ENCODE measurements at places on chromosomes 16 and 17.
A peak's percentile ranks its signal among the peaks of the same experiment; 100 is the strongest.

DNA sequence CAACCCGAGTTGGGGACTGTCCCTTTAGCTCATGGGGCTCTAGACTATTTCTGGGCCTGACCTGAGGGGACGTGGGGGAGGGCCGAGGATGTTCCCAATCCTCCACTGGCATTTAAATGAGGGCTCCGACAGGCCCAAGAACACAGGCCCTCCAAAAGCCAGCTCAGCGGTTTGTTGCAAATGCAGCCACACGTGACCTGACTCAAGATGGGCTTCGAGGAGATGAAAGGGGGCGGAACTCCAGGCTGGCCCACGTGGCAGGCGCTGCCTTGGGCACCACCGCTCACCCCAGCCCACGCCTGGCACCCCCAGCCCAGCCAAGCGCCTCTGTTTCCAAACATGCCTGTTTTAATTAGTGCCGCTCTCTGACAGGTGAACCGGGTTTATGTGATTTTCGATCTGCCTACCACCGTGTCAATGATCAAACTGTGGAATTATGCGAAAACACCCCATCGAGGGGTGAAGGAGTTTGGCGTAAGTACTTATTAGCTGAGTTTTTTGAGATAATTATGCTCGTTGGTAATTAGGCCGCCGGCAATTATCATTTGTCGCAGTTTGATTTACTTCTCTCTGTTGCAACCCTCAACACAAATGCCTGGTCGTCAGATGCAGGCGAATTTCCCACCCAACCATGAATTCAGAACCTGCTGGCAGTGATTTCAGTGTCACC, 226.7 kb downstream of the KATNIP start:
- DNase-seq = no peak

DNA sequence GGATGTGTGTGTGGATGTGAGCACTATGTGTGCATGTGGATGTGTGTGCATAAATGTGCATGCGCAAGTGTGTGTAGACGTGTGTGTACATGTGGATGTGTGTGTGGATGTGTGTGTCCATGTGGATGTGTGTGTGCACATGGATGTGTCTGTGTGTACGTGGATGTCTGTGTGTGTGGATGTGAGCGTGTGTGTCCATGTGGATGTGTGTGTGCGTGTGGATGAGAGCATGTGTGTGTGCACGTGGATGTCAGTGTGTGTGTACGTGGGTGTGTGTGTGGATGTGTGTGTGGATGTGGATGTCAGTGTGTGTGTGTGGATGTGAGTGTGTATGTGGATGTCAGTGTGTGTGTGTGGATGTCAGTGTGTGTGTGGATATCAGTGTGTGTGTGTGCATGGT, 63.6 kb upstream of the DOC2B start:
- DNase-seq = peak; percentile 5

GRCh38 chr16:81296631-81297030, 18.1 kb upstream of the GAN start:
- DNase-seq = no peak

DNA sequence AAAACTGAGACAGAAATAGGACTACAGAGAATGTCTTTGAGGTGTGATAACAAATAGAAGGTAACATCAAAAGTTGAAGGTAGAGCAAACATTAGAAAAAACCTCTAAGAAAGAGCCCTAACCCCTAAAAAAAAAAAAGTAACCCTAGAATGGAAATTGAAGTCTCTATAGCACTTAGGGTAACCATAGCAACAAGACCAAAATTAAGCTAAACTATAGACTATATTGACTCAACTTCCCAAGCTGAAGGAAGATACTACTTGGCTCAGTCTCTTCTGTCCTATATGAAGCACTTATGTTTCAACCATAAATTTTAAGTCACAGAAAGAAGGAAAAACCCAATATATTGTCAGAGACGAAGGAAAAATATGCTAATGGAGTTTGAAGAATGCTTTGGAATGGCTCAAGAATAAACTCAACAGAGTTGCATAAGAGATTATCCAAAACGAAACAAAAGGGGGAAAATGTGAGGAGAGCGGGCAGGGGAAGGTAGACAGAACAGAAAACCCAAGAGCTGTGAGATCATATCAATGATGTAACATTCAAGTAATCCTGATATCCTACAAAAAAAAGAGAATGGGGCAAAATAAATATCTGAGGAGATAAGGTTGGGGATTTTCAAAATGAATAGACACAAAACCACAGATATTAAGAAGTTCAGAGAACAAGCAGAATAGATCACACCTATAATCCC, 88.4 kb downstream of the USP32 start:
- no peak for DNase-seq

DNA sequence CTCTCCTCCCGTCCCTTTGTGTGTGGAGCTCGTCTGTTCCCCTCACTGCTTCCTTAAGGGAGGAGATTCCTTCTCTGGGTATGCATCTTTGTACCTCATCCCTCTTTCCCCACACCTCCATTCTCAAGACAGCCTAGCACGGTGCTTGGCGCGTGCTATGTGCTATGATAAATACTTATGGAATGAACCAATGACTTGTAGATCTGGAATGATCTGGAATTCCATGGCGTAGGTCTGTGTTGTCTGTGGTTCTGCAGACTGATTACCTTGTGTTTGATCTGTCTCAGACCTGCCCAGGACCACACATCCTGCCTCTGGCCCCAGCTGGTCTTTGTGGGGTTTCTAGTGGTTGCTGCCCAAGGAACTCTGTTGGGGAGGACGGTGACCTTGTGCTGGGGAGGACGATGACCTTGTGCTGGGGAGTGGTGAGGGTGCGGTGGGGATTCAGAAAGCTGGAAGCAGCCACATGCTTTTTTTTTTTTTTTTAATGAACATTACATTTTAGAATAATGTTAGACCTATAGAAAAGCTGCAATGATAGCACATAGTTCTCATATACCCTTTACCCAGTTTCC, 33.5 kb upstream of the ETV4 start:
- no peak for DNase-seq

DNA sequence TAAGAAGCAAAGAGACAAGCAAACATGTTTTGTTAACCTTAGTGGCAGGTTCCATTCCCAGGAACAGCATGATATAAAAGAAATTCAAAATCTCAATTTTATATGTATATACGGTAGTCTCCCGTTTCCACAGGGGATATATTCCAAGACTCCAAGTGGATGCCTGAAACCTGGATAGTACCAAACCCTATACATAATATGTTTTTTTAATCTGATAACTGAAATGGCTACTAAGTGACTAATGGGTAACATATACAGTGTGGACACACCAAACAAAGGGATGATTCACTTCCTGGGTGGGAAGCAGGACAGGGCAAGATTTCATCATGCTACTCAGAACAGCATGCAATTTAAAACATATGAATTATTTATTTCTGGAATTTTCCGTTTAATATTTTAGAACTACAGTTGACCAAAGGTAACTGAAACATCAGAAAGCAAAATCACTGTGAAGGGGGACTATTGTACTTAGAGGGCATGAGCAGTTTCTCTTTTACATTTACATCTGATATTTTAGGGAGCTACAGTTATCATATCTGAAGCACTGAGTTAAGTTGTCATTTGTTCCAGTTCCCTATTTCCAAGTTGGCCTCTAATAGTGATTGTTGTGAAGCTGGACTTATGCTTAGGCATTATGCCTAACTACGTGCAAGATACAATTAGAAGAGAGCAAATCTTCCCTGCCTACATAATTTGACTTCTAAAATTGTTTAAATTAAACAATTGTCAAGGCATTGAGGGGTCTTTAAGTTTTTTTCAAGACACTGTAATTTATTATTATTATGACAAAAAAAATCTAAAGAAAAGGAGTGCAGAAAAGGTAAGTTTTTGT, 34.1 kb upstream of the ABCA6 start:
- DNase-seq = no peak

- no peak for DNase-seq
These were observed 14.0 kb upstream of the CYB5B start for GRCh38 chr16:69410219-69410990.

DNA sequence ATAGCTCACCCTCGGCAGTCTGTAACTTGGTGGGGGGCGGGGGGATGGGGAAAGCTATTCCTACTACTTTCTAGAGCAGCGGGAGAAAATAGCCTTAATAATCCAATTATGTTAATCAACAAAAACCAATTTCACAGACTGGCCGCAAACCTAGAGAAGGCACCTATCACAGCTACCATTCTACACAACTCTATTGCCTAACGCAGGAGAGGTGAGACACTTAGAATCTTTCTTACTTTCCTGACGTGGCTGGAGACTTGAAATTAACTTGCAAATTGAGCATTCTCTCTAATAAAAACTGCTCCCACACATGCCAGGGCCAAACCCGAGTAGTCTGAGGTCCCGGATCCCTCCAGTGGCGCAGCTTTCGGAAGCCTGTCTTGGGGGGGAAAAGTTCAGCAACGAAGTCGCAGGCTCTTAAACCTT, 794 bp downstream of the SMG6 start:
- no peak for DNase-seq

DNA sequence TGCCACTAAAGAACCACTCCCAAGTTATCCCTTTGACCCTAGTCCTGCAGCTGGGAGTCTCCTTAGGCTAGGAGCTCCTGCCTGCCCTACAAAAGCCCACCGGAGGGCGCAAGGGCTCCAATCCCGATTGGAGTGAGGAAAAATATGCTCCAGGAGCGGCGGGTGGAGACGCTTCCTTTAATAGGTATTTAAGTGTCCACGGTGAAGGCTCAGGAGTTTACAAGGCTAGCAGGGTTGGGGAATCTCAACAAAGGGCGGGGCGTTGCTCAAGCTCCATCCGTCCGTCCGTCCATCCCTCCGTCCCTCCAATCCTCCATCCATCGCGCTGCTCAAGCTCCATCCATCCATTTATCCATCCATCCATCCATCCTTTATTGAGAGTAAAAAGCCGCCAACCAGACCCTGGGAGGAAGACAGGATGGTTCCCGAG, 556 bp upstream of the SPNS1 start:
- peak; percentile 54 for DNase-seq

DNA sequence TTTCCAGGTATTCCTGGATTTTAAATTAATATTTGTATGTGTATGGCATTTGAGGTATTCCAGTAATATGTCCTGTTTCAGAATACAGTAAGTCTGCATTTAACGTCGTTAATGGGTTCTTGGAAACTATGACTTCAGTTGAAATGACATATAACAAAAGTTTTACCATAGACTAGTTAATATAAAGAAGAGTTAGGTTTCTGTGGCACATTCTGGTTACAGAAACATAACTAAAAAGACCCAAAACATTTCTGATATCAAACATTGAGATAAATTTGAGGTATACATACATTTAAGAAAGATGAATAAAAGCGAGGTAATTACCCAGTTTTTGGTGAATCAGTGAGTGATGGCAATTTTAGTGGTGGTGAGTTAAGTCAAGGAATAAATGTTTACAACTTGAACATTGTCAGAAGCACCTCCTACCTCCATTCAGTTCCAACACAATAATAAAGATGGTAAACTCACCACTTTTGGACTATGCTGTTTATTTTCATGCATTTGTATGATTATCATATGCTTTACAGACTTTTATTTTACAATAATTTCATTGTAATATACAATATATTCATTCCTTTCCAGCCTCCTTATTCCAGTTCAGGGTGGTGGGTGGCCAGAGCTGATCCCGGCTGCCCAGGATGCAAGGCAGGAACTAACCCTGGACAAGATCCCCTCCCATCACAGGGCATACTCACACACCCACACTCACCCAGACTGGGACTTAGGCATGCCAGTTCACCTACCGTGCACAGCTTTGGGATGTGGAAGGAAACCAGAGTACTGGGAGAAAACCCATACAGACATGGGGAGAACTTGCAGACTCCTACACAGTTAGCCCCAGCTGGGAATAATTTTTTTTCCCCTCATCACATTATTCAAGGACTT, 9.7 kb downstream of the LUC7L3 start:
- no peak for DNase-seq

DNA sequence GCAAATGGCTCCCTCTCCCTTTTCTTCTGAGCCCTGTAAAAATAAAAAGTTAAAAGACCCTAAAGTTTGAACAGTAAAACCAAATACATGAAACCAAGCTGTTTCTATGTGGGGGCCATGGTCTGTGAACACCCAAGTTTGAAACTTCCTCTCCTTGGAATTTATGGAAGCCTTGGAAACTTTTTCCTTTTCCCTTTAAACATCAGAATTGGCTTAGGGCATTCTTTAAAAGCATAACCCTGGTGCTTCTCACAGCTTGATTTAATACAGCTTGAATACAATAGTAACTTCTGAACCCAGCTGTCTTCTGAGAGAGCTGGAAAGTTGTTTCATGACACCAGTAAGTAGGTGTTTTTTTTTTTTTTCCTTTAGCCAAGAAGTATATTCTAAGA, 26.5 kb downstream of the NKD1 start:
- DNase-seq = no peak

DNA sequence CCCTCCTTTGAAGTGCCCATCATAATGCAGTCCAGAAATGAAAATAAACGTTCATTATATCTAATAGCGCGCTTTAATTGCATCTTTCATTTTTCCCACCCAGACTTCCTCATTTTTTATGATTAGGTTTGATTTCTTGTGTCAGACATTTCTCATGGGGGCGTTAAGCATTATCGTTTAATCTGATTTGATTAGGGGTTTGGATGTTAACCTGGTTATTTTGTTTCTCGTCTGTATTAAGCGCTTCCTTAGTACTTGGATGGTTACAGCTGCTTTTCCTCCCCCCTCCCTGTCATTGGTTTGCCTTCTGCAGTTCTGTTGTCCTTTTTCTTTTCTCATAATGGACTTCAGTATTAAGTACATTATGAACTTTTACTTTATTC, 540 bp downstream of the MFSD11 start:
- DNase-seq = no peak

- no peak for DNase-seq
These were observed 6.5 kb downstream of the CBX2 start for GRCh38 chr17:79784353-79785016.

DNA sequence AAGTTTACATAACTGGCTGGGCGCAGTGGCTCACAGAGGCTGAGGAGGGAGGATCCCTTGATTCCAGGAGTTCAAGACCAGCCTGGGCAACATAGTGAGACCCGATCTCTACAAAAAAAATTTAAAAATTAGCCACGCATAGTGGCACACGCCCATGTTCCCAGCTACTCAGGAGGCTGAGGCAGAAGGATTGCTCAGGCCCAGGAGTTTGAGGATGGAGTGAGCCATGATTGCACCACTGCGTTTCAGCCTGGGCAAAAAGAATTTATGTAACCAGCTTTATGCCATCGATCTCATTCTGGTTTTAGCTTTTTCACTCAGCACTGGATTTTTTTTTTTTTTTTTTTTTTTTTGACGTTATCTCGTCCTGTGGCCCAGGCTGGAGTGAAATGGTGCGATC, 9.1 kb upstream of the CD300E start:
- DNase-seq = no peak

- DNase-seq = no peak
These were observed 16.9 kb downstream of the CREBBP start for GRCh38 chr16:3863587-3863986.

Data from left colon (tissue), 2 donors.